ENCODE measurements at places on chromosomes 2 and 18. TPM values are rescaled to one million over a fixed set of nuclear protein-coding genes. Genes with fewer than 3 reads are reported as not detected.
A peak's percentile ranks its signal among the peaks of the same experiment; 100 is the strongest.

DNA sequence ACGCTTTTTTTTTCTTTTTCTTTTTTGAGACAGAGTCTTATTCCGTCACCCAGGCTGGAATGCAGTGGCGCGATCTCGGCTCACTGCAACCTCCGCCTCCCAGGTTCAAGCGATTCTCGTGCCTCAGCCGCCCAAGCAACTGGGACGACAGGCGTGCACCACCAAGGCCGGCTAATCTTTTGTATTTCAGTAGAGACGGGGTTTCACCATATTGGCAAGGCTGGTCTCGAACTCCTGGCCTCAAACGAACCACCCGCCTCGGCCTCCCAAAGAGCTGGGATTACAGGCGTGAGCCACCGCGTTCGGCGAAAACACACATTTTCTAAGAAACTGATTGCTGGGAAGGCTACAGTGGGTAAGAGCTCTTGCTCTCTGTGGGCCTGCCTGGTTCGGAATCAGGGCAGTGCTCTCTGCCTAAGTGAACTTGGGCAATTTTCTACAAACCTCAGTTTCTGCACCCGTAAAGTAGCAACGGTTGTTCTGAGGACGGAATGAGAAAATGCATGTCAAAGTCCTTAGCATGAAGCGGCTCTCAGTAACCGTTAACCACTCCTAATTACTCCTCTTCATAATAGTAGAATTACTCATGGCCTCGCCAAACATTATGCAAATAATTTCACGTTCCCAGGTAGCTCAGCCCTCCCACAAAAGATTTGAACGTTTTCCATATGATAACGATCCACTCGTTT, 1.0 kb upstream of the PMAIP1 start:
- DNase-seq, result no peak

DNA sequence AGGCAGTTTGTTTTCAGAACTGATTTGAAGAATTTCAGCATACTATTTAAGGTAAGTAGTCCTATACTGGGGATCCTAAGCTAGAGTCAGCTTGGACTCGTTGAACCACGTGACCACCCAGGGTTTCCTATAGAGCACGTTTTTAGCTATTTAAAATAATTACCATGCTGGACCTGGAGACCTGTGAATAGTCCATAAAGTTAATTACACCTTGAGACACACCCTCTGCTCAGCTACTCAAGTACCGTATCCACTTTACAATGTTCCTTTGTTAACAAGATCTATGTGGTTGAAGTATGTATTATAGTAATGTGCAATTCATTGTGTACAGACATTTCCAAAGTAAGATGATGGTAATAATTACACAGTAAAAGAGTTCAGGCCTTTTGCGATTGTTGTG, 67.6 kb downstream of the CRIM1 start:
- no peak for DNase-seq

GRCh38 chr2:172095146-172095904, 7.4 kb downstream of the DLX2 start:
- no peak for DNase-seq

- DNase-seq, result peak; percentile 88
These were observed at the start of gene ELAC1 for GRCh38 chr18:50967714-50968661. ELAC1 (plus strand) TSS chr18:50968040; CDS start chr18:50974405, 6,365 bp downstream.

GRCh38 chr2:97871096-97871780, 124.5 kb downstream of the TMEM131 start:
- DNase-seq, result no peak

- no peak for DNase-seq
These were observed 1.2 kb upstream of the TXNL1 start for GRCh38 chr18:56639571-56639970.

- DNase-seq, result no peak
These were observed 22.3 kb upstream of the CHMP1B start for GRCh38 chr18:11828786-11829432.

DNA sequence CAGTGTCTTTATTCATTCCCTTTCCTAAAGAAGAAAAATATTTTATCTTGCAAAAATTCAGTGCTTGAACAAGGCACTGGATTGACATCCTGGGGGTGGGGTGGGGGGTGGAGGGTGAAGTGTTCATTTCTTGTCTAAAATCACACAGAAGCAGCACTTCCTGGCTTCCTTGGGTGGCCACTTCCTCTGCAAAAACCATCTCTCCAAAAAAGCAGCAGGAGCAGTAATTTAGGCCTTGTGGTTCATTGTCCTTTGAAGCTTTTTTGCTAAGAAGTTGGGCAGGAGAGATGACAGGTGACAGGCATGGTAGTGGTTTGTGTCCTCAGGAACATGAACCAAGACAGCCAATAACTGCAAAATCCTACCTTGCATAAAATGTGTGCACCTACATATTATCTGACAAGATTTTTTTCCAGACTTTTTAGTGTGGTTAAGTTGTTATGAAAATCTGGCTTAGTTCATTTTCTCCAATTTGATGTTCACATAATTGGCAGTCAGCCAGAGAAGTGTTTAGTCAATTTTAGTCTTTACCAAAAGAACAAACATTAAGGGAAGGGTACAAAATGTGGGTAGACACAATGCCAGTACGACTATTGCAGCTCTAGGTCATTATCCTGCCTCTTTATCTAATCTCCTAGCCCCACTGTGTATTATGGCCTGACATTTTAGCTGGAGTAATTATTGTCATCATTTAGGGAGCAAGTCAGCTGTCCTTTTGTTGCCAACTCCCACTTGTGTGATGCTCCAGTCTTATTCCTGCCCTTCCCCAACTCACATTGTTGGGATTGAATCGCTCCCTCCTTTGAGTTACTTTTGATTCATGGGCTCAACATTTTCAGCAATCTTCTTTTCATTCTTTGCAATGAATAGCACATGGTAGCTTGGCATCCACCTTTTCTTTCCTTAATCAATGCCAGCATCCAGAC, 177.2 kb downstream of the MYO3B start:
- no peak for DNase-seq

- DNase-seq, result no peak
These were observed 49.9 kb upstream of the TXNDC2 start for GRCh38 chr18:9835825-9836224.

DNA sequence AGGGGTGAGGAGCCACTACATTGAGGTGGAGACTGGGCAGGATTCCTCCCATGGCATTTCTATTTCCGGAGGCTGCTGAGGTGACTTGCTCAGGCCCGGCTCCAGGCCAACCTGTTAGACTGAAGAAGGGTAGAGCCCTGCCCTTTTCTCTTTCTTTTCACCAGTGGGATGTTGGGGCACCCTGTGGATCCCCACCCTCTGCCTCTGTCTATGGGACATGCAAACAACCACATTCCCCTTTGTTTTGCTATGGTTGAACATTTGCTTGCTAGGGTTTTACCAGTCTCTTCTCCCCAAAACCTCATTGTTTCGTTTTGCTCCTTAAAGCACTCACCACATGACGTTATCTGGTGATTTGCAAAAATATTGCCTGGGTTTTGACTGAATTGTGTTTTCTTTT, 183.3 kb downstream of the ARL4C start:
- no peak for DNase-seq

- DNase-seq, result no peak
These were observed 501.6 kb upstream of the TNP1 start for GRCh38 chr2:217361483-217361880.

- DNase-seq, result no peak
These were observed 30.5 kb downstream of the ACKR3 start for GRCh38 chr2:236600158-236600557.

GRCh38 chr18:72155327-72155726, 388.8 kb downstream of the CBLN2 start:
- DNase-seq, result no peak

GRCh38 chr2:59025157-59025757, 784.1 kb upstream of the FANCL start:
- DNase-seq, result no peak

GRCh38 chr2:60867007-60867406, 14.4 kb upstream of the REL start:
- no peak for DNase-seq

DNA sequence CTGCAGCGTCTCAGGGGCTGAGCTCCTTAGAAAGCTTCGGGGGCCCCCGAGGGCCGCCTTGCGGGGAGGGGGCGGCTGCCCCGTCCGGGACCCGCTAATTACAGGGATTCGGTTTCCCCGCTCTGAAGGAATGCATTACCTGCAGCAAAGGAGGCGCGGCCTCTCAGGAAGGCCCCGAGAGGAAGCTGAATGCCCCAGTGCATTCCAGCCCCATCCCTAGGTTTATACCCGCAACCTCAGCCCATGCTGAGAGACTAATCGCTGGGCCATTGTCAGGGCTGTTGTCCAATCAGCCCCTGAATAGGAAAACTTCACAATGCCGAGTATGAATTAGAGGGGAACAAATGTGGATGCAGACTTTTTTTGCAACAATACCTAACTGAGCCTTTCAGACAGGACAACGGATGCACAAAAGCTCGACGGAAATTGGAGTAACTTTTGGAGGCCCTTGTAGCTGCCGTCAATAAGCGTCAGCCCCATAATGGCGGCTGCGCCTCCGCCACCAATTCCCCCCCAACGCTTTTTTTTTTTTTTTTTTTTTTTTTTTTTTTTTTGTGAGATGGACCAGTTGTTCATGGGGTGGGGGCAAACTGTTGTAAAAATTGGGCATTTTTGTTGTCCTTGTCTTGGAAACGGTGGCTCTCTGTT, 138.6 kb upstream of the SIX3 start:
- DNase-seq, result no peak

GRCh38 chr2:19409046-19409445, 50.6 kb upstream of the OSR1 start:
- DNase-seq, result no peak

DNA sequence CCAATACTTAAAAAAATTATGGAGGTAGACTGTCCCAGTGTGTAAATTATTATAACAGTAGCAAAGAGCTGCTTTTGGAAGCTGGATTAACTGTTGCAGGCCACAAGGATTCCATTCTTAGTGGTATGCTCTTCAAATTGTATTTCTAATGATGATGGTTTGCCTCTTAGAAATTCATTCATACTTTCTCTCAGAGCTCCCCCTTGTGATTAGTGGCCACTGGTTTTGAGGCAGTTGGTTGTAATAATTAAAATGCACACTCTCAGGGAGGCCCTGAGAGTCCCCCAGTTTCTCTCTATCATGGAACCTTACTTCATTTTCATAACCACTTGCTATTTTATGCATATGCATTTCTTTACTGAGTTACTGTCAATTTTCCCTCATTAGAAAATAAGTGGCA, 122.5 kb downstream of the PLA2R1 start:
- no peak for DNase-seq

DNA sequence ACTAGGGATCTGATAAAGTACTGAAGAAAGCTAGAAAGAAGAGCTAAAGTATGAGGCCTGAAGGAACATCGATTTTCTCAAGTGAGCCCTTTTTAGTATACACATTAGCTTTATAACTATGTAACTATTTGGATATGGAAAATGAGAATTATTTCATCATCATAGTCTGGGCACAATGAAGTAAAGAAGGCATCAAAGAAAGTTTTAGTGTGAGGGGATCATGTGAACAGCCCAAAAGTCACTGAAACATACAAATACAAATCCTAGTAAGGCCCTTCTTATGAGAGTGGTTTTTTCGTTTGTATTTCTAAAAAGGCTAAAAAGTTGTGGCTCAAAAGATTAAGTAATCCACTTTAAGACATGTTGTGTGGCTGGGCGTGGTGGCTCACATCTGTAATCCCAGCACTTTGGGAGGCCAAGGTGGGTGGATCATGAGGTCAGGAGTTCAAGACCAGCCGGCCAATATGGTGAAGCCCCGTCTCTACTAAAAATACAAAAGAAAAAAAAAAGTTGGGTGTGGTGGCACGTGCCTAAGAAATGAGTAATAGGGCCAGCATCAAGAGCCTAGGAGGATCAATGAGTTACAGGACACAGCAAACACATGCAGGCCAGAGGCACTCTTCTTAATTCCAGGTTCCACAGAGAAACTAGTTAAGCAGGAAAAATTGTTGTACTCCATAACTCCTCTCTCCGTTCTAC, 61.9 kb downstream of the PUM2 start:
- no peak for DNase-seq

GRCh38 chr2:218398437-218399390, 954 bp upstream of the CTDSP1 start:
- peak; percentile 94 for DNase-seq

- no peak for DNase-seq
These were observed 598.2 kb upstream of the SYT4 start for GRCh38 chr18:43875511-43875910.

GRCh38 chr2:127811397-127812321, 688 bp upstream of the WDR33 start:
- peak; percentile 74 for DNase-seq

- DNase-seq, result no peak
These were observed 49.1 kb downstream of the SLC9A4 start for GRCh38 chr2:102522162-102522561.

- DNase-seq, result peak; percentile 47
These were observed 81.4 kb upstream of the RGPD5 start for GRCh38 chr2:109712746-109713145.

The LCT gene
- total RNA-seq, result not detected

The RPL37A gene
- 1,531 TPM for total RNA-seq

The PREB gene
- 40.4 TPM for total RNA-seq

The ZNF396 gene
- 1.0 TPM for total RNA-seq

The KLF7 gene
- 34.4 TPM for total RNA-seq

The MRO gene
- 1.4 TPM for total RNA-seq
